ENCODE measurements at places on chromosomes 2 and 18.

- DNase-seq: no peak
These were observed 64.1 kb downstream of the CPS1 start for GRCh38 chr2:210620456-210620855.

DNA sequence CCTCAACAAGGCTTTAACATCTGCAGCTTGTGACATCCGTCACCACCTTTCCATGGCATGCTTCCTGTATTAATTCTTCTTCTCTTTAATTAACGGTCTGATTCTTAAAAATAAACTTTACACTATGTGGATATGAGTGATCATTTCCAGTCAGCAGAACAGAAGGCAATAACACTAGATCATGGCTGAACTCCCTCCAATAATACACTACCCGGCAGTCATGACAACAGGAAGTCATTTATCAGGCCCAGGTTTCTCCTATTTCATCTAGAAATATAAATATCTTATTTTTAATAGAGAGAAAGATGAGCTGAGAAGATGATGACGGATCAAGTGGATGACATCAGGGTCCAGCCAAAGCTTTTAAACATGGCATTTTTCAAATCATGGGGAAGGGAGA is 792.2 kb downstream of the SLC4A3 start:
- DNase-seq: no peak

GRCh38 chr18:59900222-59901128 is 679 bp downstream of the PMAIP1 start:
- DNase-seq: peak; percentile 76

DNA sequence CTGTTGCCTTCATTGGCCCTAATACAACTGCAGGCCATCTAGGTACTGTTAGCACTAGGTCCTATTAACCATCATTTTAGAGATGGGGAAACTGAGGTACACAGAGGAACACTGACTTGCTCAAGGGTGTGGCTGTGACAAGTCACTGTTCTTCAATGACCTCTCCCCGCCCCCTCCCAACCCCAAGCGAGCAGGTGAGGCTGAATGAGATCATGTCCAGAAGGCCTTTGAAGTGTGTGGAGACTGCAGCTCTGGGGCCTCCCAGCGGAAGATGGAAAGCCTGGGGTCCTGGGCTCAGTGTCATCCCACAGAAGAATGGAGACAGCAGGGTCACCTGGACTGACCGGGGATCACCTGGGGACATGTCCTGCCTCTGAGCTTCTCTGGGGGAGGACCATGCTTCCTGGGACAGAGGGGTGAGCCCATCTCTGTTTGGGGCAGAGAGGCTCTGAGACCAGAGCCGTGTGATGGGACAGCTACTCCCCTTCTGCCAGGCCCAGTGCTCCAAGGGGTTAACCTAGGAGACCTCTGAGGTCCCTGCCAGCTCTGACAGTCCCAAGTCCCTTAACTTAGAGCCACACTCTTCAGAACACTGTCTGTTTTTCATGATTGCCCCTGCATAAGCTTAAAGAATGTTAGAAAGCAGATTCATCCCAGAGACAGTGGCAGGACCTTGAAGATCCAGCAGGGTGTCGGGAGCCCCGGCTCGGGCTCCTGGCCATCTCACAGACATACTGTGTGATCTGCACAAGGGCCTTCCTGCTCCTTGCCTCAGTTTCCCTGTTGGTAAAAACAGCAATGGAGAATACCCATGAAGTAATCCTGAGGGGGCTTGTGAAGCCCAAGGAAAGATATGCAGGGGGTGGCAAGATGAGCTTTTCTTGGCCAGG is 16.7 kb upstream of the FOSL2 start:
- DNase-seq: no peak

DNA sequence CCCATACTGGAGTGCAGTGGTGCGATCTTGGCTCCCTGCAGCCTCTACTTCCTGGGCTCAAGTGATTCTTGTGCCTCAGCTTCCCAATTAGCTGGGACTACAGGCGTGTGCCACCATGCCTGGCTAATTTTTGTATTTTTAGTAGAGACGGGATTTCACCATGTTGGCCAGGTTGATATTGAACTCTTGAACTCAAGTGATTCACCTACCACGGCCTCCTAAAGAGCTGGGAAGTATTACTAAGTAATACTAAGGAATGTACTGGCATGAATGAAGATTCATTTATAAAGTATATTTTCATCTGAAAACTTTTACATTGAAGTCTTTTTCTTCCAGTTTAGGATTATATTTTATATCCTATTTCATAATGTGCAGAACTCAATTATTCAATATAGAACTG is 38.1 kb downstream of the NUP35 start:
- no peak for DNase-seq

- DNase-seq: no peak
These were observed 126.0 kb downstream of the MEP1B start for GRCh38 chr18:32315881-32316280.

GRCh38 chr18:56959120-56959519 is 187.8 kb upstream of the BOD1L2 start:
- no peak for DNase-seq

- no peak for DNase-seq
These were observed 56.4 kb upstream of the OTOF start for GRCh38 chr2:26534098-26534864.

DNA sequence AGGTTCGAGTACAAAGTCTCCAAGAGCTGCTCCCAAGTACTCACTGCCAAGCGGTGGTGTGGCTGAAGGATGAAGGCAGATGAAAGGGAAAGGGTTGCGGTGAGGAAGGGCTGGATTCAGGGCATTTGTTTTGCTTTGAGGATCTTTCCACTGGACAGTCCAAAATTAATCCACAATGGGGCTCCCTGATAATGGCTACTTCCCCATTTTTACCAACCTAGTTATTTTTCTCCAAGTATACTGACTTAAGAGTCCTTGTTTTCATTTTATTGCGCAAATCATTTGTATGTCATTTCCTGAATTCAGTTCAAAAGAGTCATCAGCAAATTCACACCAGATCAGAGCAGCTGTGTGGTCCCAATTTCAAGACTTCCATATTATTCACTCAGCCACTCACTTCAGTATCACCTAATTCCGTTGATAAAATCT is 464 bp upstream of the SESTD1 start:
- DNase-seq: no peak

GRCh38 chr18:58231930-58232329 is 187.9 kb downstream of the NEDD4L start:
- no peak for DNase-seq

GRCh38 chr2:230422149-230422548 is 6.1 kb downstream of the SP100 start:
- DNase-seq: no peak

GRCh38 chr2:37858400-37858711 is 66.7 kb upstream of the RMDN2 start:
- DNase-seq: no peak

DNA sequence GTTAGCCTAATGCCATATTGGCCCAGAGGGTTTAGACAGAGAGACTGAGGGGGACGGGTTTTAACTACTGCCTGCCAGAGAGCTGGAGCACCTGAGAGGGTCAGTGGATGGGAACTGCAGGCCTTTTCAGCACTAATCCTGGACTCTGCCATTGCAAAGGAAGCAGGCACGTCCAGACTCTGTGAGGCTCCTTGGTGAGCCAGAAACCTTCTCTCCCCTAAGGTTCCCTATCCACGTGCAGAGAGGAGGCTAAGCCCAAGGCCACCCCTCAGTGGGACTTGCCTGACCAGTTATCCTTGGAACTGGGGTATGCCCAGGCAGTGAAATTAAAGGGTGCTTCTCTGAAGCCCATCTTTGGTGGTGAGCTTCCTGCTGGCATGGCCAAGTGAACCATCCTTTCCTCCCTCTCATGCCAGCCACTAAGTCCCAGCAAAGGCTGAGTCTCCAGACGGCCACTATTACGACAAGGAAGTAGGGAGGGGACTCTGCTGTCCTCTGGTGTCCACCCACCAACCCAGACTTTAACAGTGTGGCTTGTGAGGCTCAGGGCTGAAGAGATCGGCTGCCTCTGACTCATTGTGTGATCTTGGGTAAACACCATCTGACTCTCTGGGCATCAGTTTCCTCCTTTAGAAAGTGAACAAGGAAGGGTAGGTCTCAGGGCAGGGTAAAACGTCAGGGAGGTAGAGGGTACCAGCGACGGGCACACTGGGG is 3.9 kb upstream of the MLPH start:
- DNase-seq: no peak

- DNase-seq: no peak
These were observed 53.0 kb downstream of the CYP26B1 start for GRCh38 chr2:72094701-72095100.

DNA sequence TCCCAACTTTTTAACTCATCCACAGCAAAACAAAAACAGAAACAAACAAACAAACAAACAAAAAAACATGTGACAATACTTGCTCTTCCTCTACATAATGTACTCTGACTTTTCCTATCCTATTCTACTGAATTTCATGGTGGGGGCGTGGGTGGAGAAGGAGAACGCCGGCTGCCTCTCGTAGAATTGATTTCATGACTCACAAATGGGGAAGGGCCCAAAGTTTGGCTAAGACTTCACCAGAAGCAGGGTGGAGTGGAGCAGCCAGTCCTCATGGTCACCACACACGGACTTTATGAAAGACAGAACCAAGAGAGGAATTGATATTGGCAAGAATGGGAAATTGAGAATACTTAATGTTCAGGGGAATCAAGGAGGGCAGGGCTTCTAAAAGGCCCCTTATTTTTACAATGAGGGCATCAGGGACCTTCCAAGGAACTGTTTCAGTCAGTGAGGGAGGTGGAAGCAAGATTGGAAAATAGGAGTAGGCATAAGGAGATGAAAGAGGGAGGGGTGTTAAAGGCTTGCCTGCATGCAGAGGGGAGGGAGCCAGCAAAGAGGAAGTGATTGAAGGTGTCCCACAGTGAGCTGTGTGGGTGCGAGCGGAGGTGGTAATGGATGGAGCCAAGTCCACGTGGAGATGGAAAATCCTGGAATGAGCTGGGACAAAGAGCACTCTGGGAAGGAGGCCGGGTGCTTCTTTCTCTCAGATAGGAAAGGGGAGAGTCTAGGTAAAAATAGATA is 27.9 kb downstream of the MARCHF4 start:
- no peak for DNase-seq

GRCh38 chr2:218228366-218229090 is 11.5 kb downstream of the ARPC2 start:
- DNase-seq: no peak

DNA sequence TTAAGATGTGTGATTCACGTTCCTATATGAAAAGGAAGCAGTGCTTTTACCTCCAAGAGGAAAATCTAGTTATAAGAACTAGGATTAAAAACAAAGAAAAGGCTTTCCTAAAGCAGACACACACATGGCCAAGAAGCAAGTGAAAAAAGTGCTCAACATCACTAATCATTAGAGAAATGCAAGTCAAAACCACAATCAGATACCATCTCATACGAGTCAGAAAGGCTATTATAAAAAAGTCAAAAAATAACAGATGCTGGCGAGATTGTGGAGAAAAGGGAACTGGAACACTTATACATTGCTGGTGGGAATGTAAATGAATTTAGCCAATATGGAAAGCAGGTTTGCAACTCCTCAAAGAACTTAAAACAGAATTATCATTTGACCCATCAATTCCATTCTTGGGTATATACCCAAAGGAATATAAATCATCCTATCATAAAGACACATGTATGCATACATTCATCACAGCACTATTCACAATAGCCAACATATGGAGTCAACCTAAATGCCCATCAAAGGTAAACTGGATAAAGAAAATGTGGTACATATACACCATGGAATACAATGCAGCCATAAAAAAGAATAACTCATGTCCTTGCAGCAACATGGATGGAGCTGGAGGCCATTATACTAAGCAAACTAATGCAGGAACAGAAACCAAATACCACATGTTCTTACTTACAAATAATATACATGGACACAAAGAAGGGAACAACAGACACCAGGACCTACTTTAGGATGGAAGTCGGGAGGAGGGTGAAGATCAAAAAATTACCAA is 285.3 kb downstream of the RAD51AP2 start:
- no peak for DNase-seq

DNA sequence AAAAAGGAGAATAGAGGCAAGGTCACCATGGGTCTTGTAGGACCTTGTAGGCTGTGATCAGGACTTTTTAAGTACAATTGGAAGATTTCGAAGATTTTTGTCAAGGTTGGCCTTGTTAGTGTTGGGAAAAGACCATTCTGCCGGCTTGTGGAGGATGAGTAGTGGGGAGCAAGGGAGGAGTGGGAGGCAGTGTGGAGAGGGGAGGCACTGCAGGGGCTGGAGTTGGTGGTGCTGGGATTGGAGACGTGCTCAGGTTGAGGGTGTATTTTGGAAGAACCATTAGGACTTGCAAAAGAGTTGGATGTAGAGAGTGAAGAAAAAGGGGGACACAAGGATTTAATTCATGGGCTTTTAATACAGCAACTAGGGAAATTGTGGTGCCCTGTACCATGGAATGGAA is 397.1 kb downstream of the TSN start:
- DNase-seq: no peak

- no peak for DNase-seq
These were observed 124.7 kb downstream of the CABLES1 start for GRCh38 chr18:23259701-23260681.

DNA sequence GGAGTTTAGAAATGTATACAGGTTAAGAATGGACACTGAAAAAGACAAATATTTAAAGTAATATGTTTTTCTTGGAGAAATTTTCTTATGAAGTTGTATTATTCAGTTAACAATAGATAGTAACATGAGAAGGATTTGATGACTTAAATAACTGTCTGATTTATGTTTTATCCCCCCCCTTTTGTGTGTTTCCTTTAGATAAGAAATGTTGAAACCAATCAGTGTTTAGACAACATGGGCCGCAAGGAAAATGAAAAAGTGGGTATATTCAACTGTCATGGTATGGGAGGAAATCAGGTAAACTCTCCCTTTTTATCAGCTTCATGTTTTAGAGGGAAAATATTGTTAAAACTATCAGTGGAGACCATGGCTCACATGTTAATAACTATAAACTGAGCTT is 289.7 kb upstream of the KCNJ3 start:
- no peak for DNase-seq

GRCh38 chr2:105454801-105455485 is 56.1 kb upstream of the FHL2 start:
- no peak for DNase-seq

GRCh38 chr2:112723547-112723940 is 2.7 kb downstream of the NT5DC4 start:
- no peak for DNase-seq

- DNase-seq: no peak
These were observed 32.0 kb downstream of the MFSD6 start for GRCh38 chr2:190440113-190440512.

Measured in stimulated activated CD4-positive, alpha-beta T cell treated with anti-CD3 and anti-CD28 coated beads, Interleukin-4, amount 100 ng/mL, for 4 hours (primary cell).